ENCODE measurements at places on chromosomes 3 and 15. TPM values are rescaled to one million over a fixed set of nuclear protein-coding genes. Genes with fewer than 3 reads are reported as not detected.

DNA sequence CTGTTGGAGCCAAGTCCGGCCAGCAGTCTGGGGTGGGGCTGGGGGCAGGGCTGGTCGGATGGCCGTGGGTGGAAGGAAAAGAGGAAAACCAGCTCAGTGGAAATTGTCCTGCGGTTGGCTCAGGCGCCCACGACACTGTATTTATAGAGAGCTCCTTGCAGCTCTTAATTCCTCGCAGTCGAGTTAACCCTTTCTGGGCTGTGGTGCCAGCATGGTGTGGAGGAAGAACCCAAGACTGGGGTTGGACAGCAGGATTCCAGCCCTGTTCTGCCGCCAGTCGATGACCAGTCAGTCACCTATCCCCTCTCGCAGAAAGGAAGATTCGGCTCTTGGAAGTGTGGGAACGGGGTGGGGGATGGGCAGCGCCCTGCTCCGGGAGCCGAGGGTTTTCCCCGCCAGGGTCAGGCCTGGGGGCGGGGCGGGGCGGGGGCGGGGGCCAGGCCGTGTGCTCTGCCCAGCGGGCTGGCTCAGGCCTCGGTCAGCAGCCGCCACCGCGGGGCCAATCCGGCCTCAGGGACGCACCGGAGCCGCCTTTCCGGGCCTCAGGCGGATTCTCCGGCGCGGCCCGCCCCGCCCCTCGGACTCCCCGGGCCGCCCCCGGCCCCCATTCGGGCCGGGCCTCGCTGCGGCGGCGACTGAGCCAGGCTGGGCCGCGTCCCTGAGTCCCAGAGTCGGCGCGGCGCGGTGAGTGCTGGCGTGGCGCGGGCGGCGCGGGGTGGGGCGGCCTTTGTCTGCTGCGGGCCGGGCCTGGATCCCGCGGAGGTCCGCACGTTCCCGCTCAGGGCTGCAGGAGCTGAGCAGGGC is at the start of gene CD276:
TSS of gene CD276 (plus strand) at position 607 of the 804 bp plus-strand sequence. CDS start 15,257 bp downstream, outside the sequence.
- H3K4me1 ChIP-seq: peaks cover 15% of the 10 kb centered on the region
- H3K36me3 ChIP-seq: peaks cover 3% of the 10 kb centered on the region
- no peak for DNase-seq
- H3K27me3 ChIP-seq: peaks cover 72% of the 10 kb centered on the region

- no peak overlapping the region for H3K4me3 ChIP-seq
- H3K4me1 ChIP-seq: no peaks in the 10 kb centered on the region
Measured at GRCh38 chr3:37725842-37726241, 135.8 kb upstream of the CTDSPL start.

GRCh38 chr3:115553796-115554486 is 69.4 kb upstream of the GAP43 start:
- no peak for DNase-seq
- peaks cover 36% of the 10 kb centered on the region for H3K27me3 ChIP-seq
- H3K27ac ChIP-seq: no peak overlapping the region
- no peak overlapping the region for H3K4me3 ChIP-seq
- H3K4me1 ChIP-seq: no peaks in the 10 kb centered on the region
- H3K36me3 ChIP-seq: no peaks in the 10 kb centered on the region

DNA sequence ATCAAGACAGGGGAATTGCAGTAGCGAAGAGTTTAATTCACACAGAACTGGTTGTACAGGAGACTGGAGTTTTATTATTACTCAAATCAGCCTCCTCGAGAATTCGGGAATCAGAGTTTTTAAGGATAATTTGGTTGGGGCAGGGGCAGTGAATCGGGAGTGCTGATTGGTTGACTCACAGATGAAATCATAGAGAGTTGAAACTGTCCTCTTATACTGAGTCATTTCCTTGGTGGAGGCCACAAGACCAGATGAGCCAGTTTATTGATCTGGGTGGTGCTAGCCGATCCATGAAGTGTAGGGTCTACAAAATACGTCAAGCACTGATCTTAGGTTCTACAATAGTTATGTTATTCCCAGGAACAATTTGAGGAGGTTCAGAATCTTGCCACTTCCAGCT is 5.3 kb upstream of the ZNF770 start:
- no peaks in the 10 kb centered on the region for H3K36me3 ChIP-seq
- H3K4me3 ChIP-seq: no peak overlapping the region
- peaks cover 7% of the 10 kb centered on the region for H3K27me3 ChIP-seq
- peaks cover 4% of the 10 kb centered on the region for H3K4me1 ChIP-seq
- no peak for DNase-seq

GRCh38 chr3:95343767-95344166 is 1280.9 kb downstream of the NSUN3 start:
- H3K27me3 ChIP-seq: no peaks in the 10 kb centered on the region
- no peak overlapping the region for H3K4me3 ChIP-seq
- no peak overlapping the region for H3K27ac ChIP-seq

DNA sequence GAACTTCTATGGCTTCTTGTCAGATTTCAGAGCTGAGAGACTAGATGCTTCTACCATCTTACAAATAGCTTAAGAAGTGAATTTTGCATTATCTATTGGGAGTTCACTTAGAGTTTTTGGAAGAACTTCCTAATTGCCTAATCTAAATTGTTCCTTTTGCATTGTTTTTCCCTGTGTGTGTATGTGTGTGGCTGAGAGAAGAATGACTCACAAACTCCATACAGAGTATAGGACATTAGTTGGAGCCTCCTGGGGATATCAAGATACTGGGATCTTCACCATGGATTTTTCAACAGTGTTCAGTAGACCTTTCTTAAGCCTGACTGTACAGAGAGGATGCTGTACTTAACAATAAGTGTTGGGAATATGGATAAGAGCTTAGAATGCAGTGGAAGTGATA is 10.9 kb downstream of the TLNRD1 start:
- H3K36me3 ChIP-seq: peaks cover 7% of the 10 kb centered on the region
- H3K27me3 ChIP-seq: no peaks in the 10 kb centered on the region
- H3K4me3 ChIP-seq: no peak overlapping the region
- H3K27ac ChIP-seq: no peak overlapping the region
- peaks cover 21% of the 10 kb centered on the region for H3K4me1 ChIP-seq

DNA sequence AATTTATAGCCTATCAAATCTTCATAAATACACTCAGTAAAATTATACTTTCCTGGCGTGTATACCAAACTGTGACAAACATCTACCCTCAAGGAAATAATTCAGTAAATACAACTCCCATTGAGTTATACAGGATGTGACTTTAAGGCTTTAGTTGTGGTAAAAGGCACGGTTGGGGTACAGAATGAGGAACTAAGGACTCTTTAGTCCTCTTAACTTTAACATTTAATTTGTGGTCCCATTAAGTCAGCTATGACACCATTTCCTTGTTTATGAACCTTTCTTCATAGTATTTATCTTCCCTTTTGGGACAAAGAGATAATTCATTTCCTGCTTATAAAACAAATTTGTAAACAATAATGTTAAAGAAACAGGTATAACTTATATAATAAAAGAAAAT is 30.2 kb downstream of the IFT80 start:
- peaks cover 5% of the 10 kb centered on the region for H3K36me3 ChIP-seq
- H3K4me3 ChIP-seq: no peak overlapping the region
- no peaks in the 10 kb centered on the region for H3K27me3 ChIP-seq
- no peak for DNase-seq

GRCh38 chr3:173652093-173652492 is 254.5 kb downstream of the NLGN1 start:
- H3K4me1 ChIP-seq: no peaks in the 10 kb centered on the region
- H3K4me3 ChIP-seq: no peak overlapping the region
- no peaks in the 10 kb centered on the region for H3K36me3 ChIP-seq
- H3K27ac ChIP-seq: no peak overlapping the region
- DNase-seq: no peak
- H3K27me3 ChIP-seq: no peaks in the 10 kb centered on the region

The ACOX2 gene
- not detected for total RNA-seq

The RASGRP1 gene
- 138 TPM for total RNA-seq

The RBP2 gene
- not detected for total RNA-seq

The SHC4 gene
- total RNA-seq: not detected

Data from T-helper 17 cell (primary cell).